Right forelimb (tissue), 1 donor: ENCODE measurements at places on chromosomes 12 and 14.

GRCh38 chr14:102201353-102201738, 61.6 kb downstream of the WDR20 start:
- DNase-seq: no peak

GRCh38 chr14:101950516-101951215, 13.7 kb upstream of the DYNC1H1 start:
- no peak for DNase-seq

DNA sequence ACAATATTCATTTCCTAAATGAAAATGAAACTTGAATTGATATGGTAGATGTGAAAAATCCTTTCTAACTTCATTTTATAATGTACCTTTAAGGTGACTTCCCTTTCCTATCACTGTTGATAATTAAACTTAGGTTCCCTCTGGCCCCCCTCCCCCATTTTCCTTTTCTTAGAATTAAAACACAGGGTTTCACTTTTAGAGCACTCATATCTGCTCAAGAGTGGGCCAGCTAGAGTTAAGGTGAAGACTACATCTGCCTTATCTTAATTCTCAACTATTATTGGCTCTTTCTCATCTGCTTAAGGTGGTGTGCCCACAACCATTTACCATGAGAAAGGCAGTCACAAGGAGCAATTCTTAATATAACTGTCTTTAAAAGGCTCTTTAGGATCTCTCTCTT, 49.7 kb downstream of the LIN52 start:
- no peak for DNase-seq

- DNase-seq: no peak
Observed at GRCh38 chr12:127273626-127274025, 993.3 kb upstream of the TMEM132C start.

- DNase-seq: no peak
Observed at GRCh38 chr12:49057888-49058287, 2.7 kb downstream of the KMT2D start.

- no peak for DNase-seq
Observed at GRCh38 chr14:74008843-74009499, 10.1 kb downstream of the ENTPD5 start.

DNA sequence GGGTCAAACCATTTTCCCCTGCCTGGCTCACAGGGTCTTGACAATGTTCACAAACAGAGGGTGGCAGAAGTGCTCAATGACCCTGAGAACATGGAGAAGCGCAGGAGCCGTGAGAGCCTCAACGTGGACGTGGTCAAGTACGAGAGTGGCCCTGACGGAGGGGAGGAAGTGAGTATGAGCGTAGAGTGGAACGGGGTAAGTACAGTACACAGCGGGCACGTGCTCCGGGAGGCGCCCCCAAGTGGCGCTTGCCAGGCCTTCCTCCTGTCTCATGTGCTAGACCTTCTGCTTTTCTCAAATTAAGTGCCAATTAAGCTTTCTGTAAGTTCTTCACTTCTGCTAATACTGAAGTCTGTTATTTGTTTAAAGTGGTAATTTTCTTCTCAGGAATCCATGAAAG, 35.9 kb downstream of the XRCC3 start:
- no peak for DNase-seq

DNA sequence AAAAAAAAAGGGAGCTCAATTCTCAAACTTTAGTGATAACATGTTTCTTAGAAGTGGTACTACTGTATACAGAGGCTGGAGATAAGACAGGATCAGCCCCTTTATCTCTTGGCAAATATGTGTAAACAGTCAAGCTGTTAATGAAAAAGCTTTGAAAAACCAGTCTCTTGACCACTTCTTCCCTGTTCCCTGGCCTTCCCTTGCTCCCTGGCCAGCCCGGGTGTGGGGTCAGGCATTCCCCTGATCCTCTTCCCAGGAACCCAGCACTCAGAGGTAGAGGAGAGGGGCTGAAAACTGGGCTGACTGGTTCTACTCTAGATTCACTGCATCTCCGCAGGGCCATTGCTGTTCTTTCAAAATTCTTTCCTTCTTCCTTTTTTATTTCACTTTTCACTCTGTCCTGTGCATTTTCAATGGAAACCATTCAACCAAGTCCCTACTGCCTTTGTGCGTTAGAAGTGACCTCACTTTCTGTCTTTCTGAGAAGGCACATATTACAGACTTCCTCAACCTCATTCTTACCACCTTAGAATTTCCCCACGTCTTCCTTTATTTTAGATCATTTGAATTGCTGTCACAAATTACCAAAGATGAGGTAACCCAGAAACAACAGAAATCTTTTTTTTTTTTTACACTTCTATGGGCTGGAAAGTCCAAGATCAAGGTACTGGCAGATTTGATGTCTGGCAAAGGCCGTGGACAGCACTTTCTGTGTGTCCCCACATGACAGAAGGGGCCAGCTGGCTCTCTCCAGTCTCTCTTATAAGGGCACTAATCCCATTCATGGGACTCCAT, 5.7 kb downstream of the GNG2 start:
- DNase-seq: no peak

- DNase-seq: no peak
Observed at GRCh38 chr14:64979336-64980074, 7.2 kb upstream of the FNTB start.
